Esophagus squamous epithelium (tissue), 5 donors: ENCODE measurements at places on chromosomes 4 and X.
A peak's percentile ranks its signal among the peaks of the same experiment; 100 is the strongest.

DNA sequence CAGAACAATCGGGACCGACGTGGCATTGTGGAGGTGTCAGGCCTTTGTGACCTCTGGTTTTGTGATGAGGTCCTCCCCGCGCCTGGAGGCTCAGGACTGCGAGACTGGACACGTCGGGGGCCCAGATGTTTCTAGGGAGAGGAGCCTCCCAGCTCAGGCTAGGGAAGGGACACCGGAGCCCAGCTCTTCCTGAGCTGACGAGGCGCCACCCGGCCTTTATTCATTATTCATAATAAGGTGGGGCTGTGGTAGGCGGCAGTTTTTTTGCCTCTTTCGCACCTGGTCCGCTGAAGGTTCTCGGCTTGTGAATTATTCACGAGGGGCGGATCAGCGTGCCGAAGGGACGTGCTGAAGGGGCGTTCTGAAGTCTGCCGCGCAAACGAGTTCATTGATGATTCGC, 2.3 kb upstream of the UBA1 start:
- no peak for DNase-seq

DNA sequence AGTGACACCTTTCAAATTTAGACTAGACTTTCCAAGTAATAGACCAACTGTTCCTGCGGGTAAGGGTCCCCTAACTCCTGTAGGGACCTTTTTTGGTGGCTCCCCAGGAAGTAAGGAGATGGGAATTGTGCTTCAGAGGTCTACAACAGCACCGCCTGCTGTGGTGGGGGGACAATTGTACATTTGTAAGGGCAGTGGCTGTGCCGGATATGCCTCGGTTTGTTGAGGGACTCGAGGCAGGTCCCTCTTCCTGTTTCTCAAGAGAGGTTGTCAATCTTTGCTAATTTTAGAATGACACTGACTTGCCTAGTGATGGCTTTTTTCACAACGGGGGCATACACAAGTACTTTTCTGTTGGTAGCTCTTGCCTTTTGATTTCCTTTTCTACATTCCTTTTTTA, 15.5 kb upstream of the HSD17B11 start:
- DNase-seq = no peak

GRCh38 chr4:2935762-2936743, 27.2 kb downstream of the NOP14 start:
- DNase-seq = no peak

DNA sequence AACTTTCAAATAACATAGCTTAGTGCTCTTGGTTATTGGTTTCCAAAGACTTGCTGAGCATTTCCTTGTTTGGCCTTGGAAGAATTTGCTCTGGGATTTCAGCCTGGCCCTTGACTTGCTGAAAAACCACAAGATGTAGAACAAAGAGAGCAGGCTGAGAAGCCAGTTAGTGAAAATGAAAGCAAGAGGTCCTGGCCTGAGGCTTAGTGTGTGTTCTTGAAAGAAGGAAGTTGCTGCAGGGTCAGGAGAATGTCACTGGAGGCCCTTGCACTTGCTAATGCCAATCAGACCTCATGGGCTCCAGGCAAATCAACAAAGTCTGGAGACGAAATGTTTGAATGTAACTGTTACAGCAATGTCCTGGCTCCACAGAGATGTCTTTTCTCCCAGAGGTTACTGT, 79.4 kb downstream of the SYNPO2 start:
- peak; percentile 9 for DNase-seq

DNA sequence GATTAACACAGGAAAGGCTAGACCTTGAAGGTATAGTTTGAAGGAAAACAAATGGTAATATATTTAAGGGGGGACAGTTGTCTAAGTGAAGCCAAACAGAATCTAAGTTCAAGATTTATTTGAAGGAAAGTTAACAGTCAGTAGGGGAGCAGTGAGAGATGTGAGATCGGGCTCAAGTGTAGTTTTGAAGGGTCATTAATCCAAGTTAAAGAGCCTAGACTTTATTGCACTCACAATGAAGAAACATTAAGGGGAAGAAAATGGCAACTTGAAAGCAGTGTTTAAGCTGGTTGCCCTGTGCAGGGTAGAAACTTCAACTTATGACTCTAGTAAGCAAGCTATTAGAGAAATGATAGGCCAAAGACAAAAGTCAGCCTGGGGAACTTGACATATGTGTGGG, 1952.2 kb downstream of the PCDH7 start:
- no peak for DNase-seq

GRCh38 chr4:15894921-15895916, 43.3 kb downstream of the FGFBP1 start:
- no peak for DNase-seq

GRCh38 chrX:11970578-11971359, 167.5 kb upstream of the FRMPD4 start:
- DNase-seq = no peak

DNA sequence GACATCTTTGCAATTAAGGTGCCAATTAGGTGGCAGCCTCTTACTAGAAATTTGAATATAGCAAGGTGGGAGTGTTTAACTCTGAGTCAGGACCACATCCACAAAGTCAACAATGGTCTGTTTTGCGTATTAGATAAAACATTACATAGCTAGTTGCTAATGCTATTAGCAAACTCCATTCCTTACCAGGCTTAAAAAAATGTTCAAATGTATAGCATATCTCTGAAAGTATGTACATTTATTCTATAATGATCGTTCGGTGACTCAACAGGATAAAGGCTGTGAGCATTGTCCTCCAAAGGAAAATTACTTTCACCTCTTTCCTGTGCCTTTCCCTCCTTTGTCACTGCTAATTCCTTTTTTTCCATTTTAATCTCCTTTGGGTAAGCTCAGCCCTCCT, 74.5 kb downstream of the SYTL5 start:
- no peak for DNase-seq

GRCh38 chr4:155972098-155972497, 18.4 kb upstream of the CTSO start:
- DNase-seq = no peak

- no peak for DNase-seq
Measured at GRCh38 chrX:68833448-68833805, 4.6 kb downstream of the EFNB1 start.

GRCh38 chr4:75935628-75936027, 5.2 kb downstream of the NAAA start:
- no peak for DNase-seq

DNA sequence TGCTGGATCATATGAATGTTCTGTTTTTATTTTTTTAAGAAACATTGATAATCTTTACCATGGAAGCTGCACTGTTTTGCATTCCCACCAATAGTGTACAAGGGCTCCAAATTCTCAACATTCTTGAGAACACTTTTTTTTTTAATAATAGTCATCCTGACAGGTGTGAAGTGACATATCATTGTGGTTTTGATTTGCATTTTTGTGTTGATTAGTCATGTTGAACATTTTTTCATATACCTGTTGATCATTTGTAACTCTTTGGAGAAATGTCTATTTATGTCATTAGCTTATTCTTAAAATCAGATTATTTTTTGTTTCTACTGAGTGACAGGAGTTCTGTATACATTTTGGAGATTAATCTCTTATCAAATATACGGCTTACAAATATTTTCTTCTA, 408.5 kb downstream of the GLUD2 start:
- no peak for DNase-seq

DNA sequence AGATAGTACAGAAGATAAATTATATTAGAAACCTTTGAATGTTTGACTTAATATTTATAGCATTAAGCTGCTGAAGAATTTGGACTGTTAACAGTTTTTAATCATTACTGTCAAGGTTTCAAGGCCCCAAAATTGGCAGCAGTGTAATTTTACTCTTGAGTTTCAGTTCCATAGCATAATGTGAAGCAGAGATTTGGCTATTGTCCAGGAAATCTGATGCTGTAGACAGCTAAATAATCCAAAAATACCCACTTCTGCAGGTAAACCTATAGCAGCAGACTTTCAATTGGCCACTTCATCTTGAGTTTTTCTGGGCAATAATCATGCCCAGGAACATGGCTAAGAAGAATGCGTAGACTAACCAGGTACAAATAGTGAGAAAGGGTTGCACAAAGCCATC, 85.0 kb downstream of the RCHY1 start:
- DNase-seq = no peak

DNA sequence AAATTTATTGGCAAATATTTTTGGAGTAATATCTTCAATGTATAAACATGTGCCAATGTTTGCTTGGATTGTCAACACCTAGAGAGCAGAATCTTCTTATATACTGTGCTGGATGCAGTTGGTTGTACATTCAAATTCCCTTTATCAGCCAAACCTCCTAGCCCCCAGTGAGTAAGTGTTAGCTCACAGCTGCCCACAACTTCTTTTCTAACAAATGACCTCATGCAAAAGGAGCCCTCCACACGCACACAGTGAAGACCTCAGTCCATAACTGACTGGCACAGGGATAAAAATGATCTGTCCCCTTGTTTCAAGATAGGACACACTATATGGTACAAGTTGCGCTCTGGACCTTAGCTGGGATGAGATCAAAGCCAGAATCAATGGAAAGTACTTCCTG, 458.0 kb upstream of the NWD2 start:
- no peak for DNase-seq

DNA sequence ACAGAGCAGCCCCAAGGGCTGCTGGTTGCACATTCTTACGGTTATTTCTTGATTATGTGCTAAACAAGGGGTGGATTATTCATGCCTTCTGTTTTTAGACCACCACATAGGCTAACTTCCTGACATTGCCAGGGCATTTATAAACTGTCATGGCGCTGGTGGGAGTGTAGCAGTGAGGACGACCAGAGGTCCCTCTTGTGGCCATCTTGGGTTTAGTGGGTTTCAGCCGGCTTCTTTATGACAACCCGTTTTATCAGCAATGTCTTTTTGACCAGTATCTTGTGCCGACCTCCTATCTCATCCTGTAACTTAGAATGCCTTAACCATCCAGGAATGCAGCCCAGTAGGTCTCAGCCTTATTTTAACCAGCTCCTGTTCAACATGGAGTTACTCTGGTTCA, 212.4 kb upstream of the GRID2 start:
- DNase-seq = no peak

DNA sequence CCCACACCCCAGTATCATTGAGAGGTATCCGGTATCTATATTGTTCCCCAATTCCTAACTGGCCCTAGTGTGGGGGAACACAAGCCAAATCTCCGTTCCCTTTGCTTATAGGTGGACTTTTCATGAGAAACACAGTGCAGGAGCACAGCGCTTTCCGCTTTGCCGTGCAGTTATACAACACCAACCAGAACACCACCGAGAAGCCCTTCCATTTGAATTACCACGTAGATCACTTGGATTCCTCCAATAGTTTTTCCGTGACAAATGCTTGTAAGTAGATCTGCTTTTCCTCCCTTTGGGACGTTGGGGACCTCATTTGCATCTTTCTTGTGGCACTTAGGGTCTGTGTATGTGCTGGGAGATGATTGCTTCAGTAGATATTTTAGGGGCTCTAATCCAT, 1.6 kb downstream of the GRIA3 start:
- no peak for DNase-seq

DNA sequence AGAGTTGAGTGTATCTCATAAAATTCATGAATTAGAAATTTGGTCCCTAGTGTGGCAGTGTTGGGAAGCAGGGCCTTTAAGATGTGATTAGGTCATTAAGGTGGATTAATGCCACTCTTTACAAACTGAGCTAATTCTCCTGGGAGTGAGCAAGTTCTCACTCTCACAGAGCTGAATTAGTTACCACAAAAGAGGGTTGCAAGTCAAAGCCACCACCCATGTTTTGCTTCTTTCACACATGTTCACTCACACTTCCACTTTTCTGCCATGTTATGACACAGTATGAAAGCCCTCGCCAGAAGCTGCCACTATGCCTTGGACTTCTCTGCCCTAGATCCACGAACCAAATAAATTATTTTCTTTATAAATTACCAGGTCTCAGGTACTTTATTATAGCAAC, 332.1 kb downstream of the ARAP2 start:
- no peak for DNase-seq

GRCh38 chr4:80154545-80154933, 42.8 kb upstream of the PRDM8 start:
- DNase-seq = no peak

GRCh38 chr4:118389721-118390120, 36.9 kb upstream of the PRSS12 start:
- DNase-seq = no peak

- DNase-seq = no peak
Measured at GRCh38 chr4:38145033-38145678, 185.0 kb downstream of the PTTG2 start.

DNA sequence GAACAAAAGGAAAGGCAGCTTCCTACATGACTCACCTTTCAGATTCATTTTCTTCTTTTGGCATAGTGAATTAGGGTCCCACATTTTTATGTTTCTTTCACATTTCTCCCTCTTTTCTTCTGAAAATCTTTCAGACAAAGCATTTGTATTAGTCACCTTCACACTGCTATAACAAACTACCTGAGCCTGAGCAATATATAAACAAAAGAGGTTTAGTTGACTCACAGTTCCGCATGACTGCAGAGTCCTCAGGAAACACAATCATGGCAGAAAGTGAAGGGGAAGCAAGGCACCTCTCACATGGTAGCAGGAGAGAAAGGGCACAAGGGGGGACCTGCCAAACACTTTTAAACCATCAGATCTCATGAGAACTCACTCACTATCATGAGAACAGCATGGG, 36.9 kb downstream of the MAGEA9 start:
- no peak for DNase-seq

GRCh38 chr4:74930162-74930561, 2.8 kb upstream of the PARM1 start:
- DNase-seq = no peak

GRCh38 chr4:17770845-17771244, 10.6 kb downstream of the FAM184B start:
- DNase-seq = no peak

DNA sequence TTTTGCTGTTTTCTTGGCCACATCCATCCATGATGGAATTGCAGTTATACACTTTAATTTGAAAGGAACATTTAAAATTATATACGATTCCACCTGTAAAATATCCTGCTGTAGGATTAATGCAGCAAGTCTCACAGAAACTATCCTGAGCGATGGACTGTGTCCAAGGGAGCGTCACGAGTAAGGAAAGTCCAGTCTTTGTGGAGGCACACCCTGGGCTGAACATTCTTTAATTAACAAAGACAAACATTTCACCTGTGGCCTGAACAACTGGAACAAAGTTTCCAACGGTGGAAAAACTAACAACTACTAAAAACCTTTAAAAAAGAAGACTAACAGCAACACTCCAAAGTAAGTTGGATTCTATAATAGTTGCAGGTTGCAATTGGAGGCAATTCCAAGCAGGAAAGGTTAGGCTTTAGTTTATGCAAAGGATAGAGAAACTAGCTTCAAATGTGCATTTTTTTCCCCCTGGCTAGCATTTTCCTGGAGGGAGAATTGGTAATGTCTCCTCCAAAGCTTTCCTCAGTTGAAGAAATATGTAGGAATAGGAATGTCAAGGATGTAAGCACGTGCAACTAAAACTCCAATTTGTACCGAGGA, 11.0 kb downstream of the EREG start:
- DNase-seq = no peak

DNA sequence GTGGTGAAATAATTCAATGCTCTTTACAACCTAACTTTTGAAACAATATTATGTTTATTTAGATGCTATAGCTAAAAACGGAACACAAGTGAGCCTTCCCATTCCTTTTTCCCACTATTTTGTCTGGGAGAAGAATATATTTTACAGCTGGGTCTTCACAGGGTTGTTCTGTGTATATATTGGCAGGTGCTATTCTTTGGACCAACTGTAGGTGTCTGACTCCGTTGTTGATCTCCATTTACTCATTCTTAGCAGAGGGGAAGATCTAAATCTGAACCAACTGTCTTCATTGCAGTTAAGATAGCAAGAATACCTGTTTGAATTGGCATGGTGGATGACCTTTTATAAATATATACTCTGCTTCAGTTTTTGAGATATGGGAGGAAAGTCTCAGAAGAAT, 257.4 kb downstream of the CFAP299 start:
- DNase-seq = no peak

GRCh38 chr4:25654031-25654970, 1.4 kb upstream of the SLC34A2 start:
- DNase-seq = no peak
